Uterus (tissue), 4 donors: ENCODE measurements at places on chromosomes 7 and 10. TPM values are rescaled to one million over a fixed set of nuclear protein-coding genes. Genes with fewer than 3 reads are reported as not detected.

DNA sequence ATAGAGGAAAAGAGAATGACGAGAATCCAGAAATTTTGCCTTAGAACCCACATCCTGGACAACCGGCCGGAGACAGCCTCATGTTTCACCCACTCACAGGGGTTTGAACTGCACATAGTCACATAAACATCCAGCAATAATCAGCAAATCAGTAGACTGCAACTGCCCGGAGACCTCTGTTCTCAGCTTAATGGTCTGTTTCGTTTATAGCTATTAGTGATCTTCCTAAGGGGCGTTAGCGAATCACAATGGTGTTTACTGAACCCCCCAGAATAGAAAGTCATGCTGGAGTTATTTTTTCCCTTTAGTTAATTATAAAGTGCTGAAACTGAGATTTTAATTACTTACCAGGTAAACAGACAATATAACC lies 98.4 kb downstream of the SFMBT2 start:
- no peak for DNase-seq

- no peak for DNase-seq
Observed at GRCh38 chr10:86775870-86776180, 19.4 kb downstream of the BMPR1A start.

CNNM1 gene
- not detected for total RNA-seq

DNA sequence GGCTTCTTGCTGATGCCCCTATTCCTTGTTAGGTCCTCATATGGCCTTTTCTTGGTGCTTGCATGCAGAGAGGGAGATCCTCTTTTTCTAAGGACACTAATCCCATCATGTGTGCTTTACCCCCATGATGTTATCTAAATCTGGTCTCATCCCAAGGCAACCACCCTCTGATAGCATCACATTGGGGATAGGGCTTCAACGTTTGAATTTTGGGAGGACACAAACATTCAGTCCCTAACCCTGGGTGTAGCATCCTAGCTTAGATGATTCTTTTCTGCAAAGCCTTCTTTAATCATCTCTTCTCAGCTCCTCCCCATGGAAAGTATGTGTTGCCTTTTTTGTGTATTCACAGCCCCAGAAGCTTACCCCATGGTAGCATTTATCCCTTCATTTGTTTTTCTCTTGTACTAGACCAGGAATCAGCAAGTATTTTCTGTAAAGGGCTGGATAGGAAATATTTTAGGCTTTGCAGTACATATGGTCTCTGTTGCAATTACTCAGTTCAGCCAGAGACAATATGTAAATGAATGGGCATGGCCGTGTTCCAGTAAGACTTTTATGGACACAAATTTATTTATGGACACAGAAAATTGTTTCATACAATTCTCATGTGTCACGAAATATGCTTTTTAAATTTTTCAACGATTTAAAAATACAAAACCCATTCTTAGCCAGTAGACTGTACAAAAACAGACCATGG lies 101.5 kb upstream of the CSTF2T start:
- no peak for DNase-seq

DNA sequence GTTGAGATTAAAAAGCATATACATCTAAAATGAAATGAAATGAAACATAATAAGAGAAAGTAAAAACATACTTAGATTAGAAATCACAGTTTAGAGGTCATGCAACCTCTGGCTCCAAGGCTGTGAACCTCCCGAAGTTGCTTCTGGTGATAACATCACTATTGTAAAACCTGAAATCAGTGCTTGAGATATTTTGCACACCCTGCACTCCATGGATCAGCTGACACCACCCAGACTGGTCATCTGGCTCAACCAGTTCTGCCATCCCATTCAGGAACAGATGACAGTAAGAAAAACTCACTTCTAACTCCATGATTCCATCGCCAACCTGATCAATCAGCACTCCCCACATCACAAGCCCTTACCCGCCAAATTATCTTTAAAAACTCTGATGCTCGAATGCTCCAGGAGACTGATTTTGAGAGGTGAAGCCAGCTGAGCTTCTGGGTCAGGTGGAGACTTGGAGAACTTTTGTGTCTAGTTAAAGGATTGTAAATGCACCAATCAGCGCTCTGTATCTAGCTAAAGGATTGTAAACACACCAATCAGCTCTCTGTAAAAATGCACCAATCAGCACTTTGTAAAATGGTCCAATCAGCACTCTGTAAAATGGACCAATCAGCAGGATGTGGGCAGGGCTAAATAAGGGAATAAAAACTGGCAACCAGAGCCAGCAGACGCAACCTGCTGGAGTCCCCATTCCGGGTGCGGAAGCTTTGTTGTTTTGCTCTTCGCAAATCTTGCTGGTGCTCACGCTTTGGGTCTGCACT lies 162.6 kb upstream of the MAGI2 start:
- DNase-seq = no peak

CLCN1 gene
- not detected for total RNA-seq

DKK1 gene
- 0.59 TPM for total RNA-seq

DNA sequence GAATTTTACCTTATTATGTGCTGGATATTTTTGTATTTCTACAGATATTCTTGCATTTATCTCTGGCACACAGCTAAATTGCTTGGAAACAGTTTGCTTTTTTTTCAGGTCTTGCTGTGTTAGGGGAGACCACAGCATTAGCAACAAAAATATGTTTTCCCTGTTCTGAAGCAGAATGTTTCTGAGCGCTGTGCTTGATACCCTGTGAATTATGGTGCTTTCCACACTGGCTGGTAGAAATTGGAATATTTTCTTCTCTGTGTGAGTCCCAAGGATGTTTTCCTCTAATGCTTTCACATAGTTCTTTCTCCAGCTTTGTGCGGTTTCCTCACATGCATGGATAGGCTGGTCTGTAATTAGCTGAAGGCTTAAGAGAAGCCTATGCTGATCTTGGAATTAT lies 651.6 kb upstream of the IGFBP3 start:
- DNase-seq = no peak

POU6F2 gene
- total RNA-seq = not detected

GRCh38 chr10:36057180-36057579 lies 415.1 kb upstream of the FZD8 start:
- DNase-seq = no peak

GRCh38 chr10:33304423-33305225 lies 29.8 kb downstream of the NRP1 start:
- no peak for DNase-seq

CPVL gene
- total RNA-seq = 10.5 TPM

GIMAP7 gene
- 70.8 TPM for total RNA-seq

- DNase-seq = no peak
Observed at GRCh38 chr7:157718303-157719007, 381.7 kb downstream of the DNAJB6 start.

DNA sequence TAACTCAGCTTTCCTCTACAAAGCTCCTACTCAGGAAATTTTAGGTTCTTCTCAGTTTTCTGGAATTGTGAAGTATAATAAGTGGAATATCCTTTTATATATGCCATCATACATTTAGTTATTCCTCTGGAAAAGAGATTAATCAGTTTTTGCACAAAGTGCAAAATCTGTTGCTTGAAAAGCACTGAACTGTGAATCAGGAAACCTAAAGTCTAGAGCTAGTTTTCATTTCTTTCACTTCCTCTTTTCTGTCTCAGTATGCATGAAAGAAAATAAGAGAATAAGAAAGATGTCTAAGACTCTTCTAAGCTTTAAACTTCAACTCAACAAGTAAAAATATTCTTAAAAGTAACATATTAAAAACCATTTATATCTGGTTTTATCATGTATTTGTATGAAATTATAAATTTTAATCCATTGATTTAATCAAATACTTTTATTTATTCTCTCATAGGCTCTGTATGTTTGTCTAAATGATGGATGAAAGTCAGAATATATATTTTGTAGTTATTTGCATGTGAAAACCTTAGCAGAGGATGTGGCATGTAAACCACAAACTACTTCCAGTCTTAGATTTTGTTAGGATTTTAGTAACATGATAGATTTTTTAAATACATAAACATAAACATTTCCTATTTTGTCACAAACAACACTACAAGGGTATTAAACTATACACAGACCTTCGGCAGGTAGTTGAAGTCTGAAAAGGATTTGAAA lies 1073.0 kb downstream of the XPNPEP1 start:
- DNase-seq = no peak

- no peak for DNase-seq
Observed at GRCh38 chr10:75773813-75774782, 342.7 kb downstream of the LRMDA start.

TMEM213 gene
- not detected for total RNA-seq

- DNase-seq = no peak
Observed at GRCh38 chr7:36245684-36246299, 92.7 kb downstream of the EEPD1 start.

DNA sequence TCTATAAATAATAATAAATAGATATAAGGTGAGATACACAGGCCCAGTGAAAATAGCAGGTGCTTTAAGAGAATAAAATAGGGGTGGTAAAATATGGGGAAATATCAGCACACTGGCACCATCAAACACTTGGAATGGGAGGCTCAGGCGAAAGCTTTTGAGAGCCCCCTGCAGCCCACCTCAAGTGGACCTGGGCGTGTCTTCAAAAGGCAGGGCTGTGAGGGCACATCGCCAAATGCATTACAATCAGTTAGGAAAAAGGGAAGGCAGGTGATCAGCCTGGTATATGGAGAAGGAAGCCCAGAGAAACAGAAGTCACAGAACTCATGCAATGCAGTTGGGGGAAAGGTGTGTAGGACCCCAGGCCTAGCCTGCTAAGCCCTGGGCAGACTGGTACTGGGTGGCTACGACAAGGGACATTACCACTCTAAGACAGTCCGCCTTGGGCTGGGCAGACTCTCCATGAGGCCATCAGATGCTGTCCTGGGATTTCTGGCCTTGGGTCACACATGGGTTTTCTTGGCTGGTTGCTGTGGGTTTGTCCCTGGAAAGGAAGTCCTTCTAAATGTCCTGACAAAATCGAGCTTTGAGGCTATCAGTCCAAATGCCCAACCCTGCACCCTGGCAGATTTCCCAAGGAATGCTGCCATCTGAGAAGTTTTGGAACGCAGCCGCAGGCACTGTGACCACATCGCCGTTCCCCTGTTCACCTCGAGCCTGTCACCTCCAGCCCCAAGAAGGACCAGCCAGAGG lies 330.6 kb downstream of the GRID1 start:
- no peak for DNase-seq

- no peak for DNase-seq
Observed at GRCh38 chr7:155824227-155824886, 12.1 kb upstream of the SHH start.

- no peak for DNase-seq
Observed at GRCh38 chr10:21048068-21048467, 151.0 kb upstream of the NEBL start.

JAZF1 gene
- 27.9 TPM for total RNA-seq

HTR7 gene
- total RNA-seq = 0.34 TPM

ACSM6 gene
- total RNA-seq = not detected

TUBAL3 gene
- not detected for total RNA-seq

RADIL gene
- 8.3 TPM for total RNA-seq

TMEM229A gene
- total RNA-seq = not detected

DNA sequence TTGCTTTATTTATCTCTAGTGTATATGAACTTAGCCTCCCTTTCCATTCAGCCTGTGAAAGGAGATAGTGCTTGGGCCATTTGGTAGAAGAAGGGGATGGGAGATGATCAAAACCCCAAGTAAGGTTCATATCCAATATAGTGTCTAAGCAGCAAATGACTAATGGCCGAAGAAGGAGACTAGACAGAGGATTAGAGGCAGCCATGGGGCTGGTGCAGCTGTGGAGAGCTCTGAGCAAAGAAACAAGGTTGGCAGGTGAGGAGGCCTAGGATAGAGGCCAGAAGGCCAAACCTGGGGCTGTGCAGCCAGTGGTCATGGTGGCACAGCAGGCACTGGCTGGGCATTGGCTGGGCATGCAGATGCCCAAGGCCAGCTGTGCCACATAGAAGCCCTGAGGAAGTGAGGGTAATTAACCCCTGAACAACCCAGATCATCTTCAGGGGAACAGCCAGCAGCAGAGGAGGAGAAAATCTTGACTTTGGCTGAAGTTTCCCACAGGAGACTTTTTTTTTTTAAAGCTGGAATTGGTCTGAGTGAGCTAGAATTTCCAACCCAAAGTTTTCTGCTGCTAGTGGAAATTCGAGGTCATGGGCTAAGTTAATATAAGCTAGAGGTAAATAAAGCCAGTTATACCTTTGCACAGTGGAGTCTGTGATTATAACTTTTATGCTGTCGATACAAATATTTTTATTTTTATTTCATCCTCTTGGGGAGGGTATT lies 10.3 kb upstream of the CPA1 start:
- DNase-seq = no peak

- no peak for DNase-seq
Observed at GRCh38 chr10:109783286-109783685, 140.0 kb downstream of the XPNPEP1 start.

NUDT13 gene
- total RNA-seq = 1.8 TPM

DNAH11 gene
- 0.29 TPM for total RNA-seq

- no peak for DNase-seq
Observed at GRCh38 chr10:61749291-61749690, 86.6 kb downstream of the CABCOCO1 start.
